Activated naive CD8-positive, alpha-beta T cell treated with anti-CD3 and anti-CD28 coated beads for 36 hours (primary cell): ENCODE measurements at places on chromosomes 5 and 9. TPM values are rescaled to one million over a fixed set of nuclear protein-coding genes. Genes with fewer than 3 reads are reported as not detected.

Gene SLC2A6
- total RNA-seq, result 9.3 TPM

GRCh38 chr5:143505934-143506333, 102.4 kb upstream of the NR3C1 start:
- no peak for DNase-seq
- H3K4me3 ChIP-seq, result no peak overlapping the region
- H3K27me3 ChIP-seq, result no peaks in the 10 kb centered on the region

GRCh38 chr9:21812415-21812814, 10.0 kb downstream of the MTAP start:
- H3K36me3 ChIP-seq, result peaks cover 42% of the 10 kb centered on the region
- peaks cover 49% of the 10 kb centered on the region for H3K4me1 ChIP-seq
- DNase-seq, result no peak
- H3K4me3 ChIP-seq, result no peak overlapping the region
- no peaks in the 10 kb centered on the region for H3K27me3 ChIP-seq

- no peak overlapping the region for H3K27ac ChIP-seq
- no peaks in the 10 kb centered on the region for H3K27me3 ChIP-seq
- no peaks in the 10 kb centered on the region for H3K4me1 ChIP-seq
- H3K4me3 ChIP-seq, result no peak overlapping the region
Measured at GRCh38 chr5:22076586-22076985, 776.6 kb downstream of the CDH12 start.

Gene IL3
- 0.49 TPM for total RNA-seq

Gene PCDHA10
- total RNA-seq, result not detected

DNA sequence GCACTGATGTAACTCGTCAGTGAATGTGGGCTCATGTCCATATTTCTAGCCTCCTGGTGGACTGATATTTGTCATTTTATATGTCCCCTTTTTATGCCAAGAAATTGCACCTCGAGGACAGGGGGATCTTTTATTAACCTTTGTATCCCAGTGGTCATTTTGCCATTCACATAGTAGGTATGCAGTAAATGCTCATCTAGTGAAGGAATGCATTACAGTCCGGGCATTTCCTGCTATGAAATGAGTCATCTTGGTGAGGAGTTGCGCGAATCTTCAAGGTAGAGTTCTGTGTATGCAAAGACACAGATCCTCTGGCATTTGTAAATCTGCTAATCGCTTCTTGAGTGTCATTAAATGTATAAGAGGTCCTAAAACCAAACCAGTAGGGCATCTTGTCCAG, 755.5 kb upstream of the ADAMTS16 start:
- H3K27me3 ChIP-seq, result no peaks in the 10 kb centered on the region
- no peaks in the 10 kb centered on the region for H3K4me1 ChIP-seq
- H3K27ac ChIP-seq, result no peak overlapping the region
- no peaks in the 10 kb centered on the region for H3K36me3 ChIP-seq
- DNase-seq, result no peak

Gene SLC23A1
- total RNA-seq, result not detected

Gene SPARC
- 0.62 TPM for total RNA-seq

DNA sequence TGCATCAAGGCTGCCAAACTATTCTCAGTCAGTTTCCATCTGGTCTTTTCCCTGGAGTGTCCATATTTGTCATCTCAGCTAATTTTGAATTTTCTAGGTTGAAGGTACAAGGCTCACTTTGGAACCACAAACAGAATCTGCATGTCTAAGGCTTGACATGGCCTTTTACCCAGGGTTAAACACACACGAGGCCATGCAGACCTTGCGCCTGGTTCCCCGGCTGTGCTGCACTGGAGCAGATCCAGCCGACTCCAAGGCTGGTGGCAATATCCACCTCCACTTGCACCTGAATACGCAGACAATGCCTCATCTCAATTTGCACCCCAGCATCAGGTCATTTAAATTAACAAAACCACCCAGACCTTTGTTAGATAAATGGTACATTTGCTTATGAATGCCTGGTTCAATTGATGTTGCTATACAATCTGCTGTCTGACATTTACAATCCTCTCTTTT, 276.2 kb downstream of the HSPA4 start:
- H3K36me3 ChIP-seq, result no peaks in the 10 kb centered on the region
- H3K4me1 ChIP-seq, result peaks cover 17% of the 10 kb centered on the region
- DNase-seq, result no peak

DNA sequence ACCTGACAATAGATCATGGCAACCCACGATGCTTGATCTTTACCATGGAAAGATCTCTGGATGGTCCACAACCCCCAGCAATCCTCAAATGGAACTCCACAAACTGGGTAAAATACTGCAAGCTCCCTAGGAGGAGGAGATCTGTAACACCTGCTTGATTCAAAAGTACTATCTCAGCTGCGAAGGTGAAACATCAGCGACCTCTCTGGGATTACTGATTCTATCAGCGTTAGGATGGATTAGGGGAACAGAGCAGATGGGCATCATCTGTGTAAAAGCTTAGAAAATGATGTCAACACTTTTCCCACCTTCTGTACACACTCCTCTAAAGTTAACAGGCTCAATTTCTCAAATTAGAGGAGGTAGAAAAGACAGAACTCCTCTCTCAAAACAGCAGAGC, 31.5 kb upstream of the TRPC7 start:
- DNase-seq, result no peak
- no peak overlapping the region for H3K27ac ChIP-seq
- H3K36me3 ChIP-seq, result no peaks in the 10 kb centered on the region
- H3K4me1 ChIP-seq, result no peaks in the 10 kb centered on the region

DNA sequence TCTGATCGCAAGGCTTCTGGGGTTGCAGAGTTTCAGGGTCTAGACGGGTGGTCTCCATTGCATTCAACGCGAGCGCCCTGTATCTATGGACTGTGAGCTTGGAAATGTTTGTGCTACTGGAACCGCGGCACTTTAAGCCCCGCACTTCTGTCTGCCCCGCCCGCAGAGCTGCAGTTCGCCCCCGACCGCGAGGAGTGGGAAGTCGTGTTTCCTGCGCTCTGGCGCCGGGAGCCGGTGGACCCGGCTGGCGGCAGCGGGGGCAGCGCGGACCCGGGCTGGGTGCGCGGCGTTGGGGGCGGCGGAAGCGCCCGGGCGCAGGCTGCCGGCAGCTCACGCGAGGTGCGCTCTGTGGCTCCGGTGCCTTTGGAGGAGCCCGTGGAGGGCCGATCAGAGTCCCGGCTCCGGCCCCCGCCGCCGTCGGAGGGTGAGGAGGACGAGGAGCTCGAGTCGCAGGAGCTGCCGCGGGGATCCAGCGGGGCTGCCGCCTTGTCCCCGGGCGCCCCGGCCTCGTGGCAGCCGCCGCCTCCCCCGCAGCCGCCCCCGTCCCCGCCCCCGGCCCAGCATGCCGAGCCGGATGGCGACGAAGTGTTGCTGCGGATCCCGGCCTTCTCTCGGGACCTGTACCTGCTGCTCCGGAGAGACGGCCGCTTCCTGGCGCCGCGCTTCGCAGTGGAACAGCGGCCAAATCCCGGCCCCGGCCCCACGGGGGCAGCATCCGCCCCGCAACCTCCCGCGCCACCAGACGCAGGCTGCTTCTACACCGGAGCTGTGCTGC, 1.0 kb downstream of the ADAMTS19 start:
- H3K27me3 ChIP-seq, result peaks cover 59% of the 10 kb centered on the region
- H3K4me3 ChIP-seq, result peak overlapping the region; percentile 42
- peak; percentile 33 for DNase-seq
- no peak overlapping the region for H3K27ac ChIP-seq
- peaks cover 7% of the 10 kb centered on the region for H3K4me1 ChIP-seq

DNA sequence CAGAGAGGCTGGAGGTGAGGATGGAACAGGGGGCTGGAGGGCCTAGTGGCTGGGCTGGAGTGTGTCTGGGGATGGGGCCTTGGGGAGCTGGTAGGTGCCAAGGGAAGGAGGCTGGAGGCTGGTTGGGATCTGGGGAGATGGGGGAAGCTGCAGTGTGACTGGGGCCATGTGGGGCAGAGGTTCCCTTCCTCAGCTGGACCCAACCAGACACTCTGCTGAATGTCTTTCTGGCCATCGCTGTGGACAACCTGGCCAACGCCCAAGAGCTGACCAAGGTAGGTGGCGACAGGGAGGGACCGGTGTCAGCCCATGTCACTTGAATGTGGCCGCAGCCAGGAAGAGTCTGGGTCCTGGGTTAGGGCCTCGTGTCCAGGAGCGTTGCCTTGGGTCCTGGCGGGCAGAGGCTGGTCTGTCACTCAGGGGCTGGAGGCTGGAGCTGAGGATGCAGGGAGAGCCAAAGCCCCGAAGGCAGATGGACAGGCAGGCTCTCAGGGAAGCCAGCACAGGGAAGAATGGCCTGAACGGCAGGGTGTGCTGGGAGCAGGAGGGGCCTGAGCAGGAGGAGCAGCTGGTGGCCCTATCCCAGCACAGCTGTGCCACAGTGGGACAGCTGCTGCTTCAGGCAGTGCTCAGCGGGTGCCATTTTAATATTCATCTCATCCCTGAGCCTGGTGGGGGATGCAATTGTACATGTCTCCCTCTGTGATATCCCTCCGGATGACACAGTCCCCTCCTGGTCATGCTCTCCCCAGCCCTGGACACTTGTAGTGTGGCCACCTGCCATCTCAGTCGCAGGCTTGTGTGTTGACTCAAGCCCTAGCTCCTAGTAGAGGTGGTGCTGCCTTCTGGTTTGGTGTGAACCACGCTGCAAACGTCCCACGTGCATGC, 132.5 kb downstream of the CACNA1B start:
- peaks cover 4% of the 10 kb centered on the region for H3K27me3 ChIP-seq
- DNase-seq, result no peak
- no peak overlapping the region for H3K27ac ChIP-seq
